Left renal pelvis (tissue), 4 donors: ENCODE measurements at places on chromosomes 1 and 21. TPM values are rescaled to one million over a fixed set of nuclear protein-coding genes. Genes with fewer than 3 reads are reported as not detected.

DNA sequence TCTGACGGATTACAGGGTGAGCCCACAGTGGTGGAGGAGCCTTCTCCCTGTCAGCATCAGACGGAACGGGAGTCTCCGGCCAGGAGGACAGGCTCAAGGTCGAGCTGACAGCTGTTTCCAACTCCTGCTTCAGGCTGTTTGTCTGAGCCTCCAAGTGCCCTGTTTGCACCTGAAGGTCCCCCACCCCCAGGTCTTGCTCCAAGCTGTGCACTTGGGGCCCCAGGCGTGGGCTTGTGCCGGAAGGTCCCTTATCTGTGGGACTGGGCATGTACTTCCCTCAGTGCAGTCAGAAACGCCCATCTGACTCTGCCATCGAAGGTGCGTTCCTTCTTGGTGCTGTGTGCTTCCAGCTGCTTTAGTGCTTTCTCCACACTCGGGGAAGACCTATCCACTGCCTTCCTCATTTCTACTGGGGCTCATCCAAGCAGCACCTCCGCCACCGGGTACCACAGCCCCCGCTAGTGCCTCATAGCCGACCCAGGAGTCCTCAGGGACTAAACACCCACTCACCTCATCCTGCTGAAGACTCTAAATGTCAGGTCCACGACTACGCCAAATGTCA lies 29.5 kb upstream of the CR2 start:
- no peak for DNase-seq

DNA sequence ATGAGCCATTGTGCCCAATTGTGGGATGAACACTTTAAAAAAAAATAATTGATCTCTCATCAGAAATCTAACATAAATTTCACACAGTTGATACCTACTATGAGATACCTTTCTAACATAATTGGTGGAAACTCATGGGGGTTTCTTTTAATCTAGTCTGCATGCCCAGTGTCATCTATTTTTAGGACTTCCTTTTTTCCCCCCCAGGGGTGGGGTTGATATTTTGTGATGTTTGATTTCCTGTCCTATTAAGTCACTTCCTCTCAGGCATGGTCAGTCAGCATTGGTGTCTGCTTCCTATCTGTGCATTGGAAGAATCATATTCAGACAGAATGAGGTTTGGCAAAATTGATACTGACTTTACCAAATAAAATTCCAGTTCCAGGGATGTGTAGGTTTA lies 21.5 kb downstream of the NFYC start:
- no peak for DNase-seq

- no peak for DNase-seq
Observed at GRCh38 chr1:59220356-59220755, 76.5 kb upstream of the FGGY start.

GRCh38 chr1:234643111-234643849 lies 33.3 kb upstream of the IRF2BP2 start:
- no peak for DNase-seq

GRCh38 chr1:55214212-55214933 lies 791 bp downstream of the USP24 start:
- peak; percentile 39 for DNase-seq

- no peak for DNase-seq
Observed at GRCh38 chr1:106600626-106601025, 455.8 kb upstream of the PRMT6 start.

- DNase-seq = no peak
Observed at GRCh38 chr1:90919900-90920299, 101.9 kb downstream of the ZNF644 start.

DNA sequence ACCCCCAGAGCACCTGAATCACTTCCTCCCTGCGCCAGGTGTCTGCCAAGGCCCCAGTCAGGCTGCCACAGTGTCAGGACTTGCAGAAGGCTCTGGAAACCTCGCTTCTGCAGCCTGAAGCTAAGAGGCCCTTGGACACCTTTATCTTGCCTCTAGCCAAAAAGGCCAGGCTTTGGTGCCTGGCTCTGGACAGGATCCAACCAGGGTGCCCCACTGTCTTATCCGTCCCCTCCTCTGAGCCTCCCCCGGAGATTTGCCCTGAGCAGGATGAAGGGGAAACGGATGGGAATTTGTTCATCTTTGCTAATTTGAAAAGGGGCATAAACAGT lies 12.8 kb upstream of the CLSTN1 start:
- no peak for DNase-seq

ZFP69B gene
- polyA plus RNA-seq = 6.8 TPM
